ENCODE measurements at places on chromosomes 6 and 20.

DNA sequence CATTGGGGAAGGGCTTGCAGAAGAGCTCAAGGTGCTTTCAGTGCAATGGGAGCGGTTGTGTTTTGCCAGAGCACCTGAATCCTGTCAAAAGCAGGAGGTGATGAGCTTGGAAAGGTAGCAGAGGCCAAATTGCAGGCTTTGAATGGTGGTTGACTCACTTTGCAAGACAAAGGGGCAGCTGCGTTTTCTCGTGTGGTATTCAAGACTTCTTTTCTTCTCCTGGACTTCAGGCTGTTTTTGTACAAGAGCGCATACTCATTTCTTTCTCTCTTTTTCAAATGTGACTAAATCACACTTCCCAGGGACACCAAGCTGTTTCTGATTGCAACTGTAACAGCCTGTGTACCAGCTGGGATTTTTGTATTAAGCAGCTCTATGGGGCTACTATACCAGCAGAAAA lies 32.3 kb downstream of the GHRH start:
- DNase-seq, result no peak

GRCh38 chr20:17662333-17663039 lies 19.6 kb downstream of the RRBP1 start:
- no peak for DNase-seq

- no peak for DNase-seq
Measured at GRCh38 chr20:45359069-45359405, 3.9 kb upstream of the SYS1 start.

DNA sequence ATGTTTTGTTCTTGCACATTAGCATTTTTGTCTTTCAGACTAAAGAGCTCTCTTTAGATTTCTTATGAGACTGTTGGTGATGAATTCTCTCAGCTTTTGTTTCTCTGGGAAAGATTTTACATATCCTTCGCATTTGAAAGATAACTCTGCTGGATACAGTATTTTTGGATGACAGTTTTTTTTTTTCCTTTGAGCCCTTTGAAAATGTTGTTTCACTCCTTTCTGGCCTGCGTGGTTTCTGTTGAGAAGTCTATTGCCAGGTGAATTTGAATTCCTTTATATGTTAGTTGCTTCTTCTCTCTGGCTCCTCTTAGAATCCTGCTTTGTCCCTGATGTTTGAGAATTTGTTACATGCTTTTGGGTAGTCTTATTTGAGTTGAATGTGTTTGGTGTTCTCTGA lies 22.2 kb upstream of the KIAA1586 start:
- DNase-seq, result no peak

DNA sequence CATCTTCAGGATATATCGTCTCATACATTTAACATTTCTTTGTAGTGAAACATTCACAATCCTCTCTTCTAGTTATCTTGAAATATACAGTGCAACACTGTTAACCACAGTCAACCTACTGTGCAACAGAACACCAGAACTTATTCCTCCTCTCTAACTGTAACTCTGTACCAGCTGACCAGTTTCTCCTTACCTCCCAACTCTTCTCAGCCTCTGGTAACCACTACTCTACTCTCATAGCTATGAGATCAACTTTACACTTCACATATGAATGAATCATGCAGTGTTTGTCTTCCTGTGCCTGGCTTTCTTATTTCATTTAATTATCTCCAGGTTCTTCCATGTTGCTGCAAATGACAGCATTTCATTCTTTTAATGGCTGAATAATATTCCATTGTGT lies 337.6 kb downstream of the BTBD9 start:
- DNase-seq, result no peak

GRCh38 chr20:50373674-50374286 lies 136.4 kb upstream of the PTPN1 start:
- peak; percentile 22 for DNase-seq

- no peak for DNase-seq
Measured at GRCh38 chr20:3514012-3514642, 43.3 kb downstream of the ATRN start.
